ENCODE measurements at places on chromosomes 5 and 9.
A peak's percentile ranks its signal among the peaks of the same experiment; 100 is the strongest.

DNA sequence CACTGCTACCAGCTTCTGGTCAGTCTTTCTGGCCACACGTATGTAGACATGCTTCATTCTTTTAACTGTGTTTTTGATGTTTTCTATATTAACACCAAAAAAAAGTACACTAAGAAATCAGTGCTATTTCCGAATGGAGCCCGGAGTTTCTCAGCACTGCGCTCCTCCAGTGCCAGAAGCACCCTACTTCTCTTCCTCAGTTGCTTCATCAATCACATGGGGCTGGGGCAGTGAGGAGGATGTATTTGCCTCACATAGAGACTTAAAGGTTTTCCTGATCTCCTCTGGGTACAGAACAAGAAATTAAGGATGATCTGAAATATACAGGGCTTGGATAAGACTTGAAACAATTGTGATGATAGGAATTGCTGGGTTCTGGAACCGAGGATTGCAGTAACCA lies 148.0 kb downstream of the ERCC6L2 start:
- DNase-seq = no peak

- DNase-seq = no peak
Measured at GRCh38 chr5:155834271-155834975, 492.5 kb upstream of the SGCD start.

DNA sequence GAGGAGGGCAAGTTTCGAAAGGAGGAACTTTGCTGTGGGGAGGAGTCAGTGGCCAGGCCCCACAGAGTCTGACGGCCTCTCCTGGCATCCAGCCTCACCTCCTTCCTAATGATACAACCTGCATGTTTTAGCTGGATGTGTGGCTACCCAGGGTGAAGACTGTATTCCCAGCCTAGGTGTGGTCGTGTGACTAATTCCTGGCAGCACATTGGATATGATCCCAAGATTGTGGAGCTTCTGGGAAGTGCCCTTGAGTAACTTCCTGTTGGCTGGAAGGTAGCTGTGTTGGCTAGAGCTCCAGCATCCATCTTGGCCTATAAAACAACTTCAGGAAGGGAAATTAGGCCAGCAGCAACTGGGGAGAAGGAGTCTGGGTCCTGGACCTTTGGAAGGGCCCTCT lies 19.0 kb upstream of the LPCAT1 start:
- DNase-seq = no peak

DNA sequence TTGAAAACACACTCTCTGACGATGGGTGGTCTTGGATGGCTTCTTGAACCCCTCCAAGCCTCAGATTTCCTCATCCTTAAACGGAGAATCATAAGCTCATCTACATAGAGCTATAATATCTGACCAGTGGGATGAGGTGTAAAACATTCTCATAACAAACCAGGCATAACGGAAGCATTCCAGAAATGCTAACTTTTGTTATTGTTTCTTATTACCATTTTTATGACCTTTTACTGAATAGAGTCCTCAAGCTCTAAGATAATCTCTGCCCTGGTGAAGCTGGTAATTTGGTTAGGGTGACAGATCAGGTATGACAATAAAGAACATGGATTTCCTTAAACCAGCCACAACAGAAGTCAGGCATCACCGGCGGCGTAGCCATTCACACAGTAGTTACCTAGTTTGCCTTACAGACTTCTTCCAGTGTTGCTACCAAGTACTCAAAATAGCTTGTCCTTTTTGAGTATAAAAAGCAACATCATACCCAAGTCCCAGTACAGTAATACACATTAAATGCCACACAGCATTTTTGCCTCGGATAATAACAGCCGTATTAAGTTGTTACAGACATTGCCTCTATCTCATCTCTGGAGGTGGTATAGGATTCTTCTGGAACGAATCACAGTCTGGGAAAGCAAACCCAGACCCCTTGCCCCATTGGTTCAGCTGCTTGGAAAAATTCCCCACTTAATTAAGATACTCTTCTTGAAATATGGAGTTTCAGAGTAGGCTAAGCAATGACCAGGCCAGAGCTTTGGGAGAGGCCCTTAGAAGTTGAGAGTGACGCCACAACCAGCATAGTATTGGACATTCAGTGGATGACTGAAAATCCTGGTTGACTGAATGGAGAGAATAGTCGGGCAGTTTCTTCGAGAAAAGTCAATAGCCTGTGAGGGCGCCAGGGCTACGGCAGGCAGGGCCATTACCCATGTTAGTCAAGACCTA lies 252.5 kb downstream of the SLIT3 start:
- no peak for DNase-seq

DNA sequence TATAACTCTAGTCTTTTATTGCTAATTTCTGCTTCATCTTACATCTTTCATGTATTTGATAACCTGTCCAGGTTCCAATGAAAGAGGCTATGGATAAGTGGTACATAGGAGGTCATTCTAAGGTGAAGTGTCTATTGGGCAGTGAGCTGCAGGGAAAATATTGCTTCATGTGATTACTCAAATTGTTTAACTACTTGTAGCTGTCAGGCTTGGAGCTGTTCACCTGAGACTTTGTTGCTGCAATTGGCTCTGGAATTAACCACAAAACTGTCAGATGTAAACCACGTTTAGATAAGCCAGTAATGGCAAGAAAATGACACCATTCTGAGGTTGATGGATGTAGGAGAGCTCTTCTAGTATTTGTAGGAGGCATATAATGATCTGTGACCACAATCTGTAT lies 26.0 kb downstream of the ADAMTSL1 start:
- DNase-seq = no peak

DNA sequence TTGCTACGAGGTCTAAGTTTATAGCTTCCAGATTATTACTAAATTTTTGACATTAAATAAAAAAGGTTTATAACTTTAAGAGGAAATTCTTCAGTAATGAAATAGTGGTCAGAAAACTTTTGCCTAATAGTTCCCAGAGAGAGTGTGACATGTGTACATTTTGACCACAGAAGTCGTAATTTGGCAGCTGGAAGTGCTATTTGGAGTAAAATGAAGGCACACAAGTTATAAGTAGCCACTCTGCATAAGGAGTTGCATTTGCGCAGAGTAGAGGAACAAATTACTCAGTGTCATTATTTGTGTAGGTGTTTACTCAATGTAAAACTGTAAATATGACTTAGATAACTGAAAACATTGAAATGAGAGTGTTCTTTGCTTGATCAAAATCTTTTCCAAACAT lies 408.4 kb downstream of the CCDC171 start:
- DNase-seq = no peak

- DNase-seq = peak; percentile 21
Measured at GRCh38 chr9:79989079-79989478, 417.3 kb downstream of the TLE4 start.

- no peak for DNase-seq
Measured at GRCh38 chr5:40292006-40292405, 387.7 kb upstream of the PTGER4 start.

DNA sequence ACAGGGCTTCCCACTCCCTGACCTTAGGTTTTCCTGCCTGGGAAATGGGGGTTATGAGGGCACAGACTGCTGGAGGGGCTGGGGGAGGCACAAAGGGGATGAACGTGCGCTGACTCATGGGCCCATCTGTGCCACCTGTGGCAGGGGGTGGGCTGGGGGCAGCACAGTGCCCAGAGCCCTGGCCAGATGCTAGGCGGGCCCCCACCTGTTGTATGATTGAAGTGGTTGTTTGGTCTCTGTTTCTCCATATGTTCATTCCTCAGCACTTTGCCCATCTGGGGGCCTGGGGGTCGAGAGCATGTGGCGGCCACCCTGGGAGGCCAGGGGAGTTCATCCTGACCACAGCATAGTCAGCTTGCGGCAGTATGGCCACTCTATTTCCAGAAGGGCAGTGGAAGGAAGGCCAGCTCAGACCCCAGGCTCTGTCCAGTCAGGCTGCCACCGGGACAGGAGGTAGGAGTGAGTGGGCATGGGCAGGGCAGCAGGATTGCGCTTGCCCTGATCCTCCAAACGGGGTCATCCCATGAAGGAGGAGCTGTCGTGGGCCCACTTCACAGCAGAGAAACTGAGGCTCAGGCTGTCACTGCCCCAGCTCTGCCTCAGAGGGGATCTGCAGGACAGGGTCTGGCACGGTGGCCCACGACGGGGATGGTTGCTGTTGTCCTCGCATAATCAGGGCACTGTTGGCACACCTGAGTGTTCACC lies 841 bp upstream of the NINJ1 start:
- DNase-seq = no peak

GRCh38 chr5:79621056-79621455 lies 8.8 kb downstream of the TENT2 start:
- no peak for DNase-seq

DNA sequence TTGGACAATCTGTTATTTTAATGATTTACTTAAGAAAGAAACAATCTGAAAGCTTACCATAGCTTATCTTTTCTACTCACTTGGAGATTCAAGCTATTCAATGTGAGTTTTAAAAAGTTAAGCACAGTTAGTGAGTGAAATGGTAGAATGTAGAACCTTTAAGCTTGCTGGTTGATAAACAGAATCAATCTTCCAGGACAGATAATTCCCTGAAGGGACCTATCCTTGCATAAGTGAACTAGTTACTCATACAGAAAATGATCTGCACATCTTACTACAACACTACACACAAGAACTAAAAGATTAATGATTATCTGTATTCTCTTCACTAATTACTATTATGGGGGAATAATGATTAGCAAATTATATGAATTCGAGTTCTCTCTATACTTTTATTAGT lies 165.6 kb downstream of the PALM2AKAP2 start:
- no peak for DNase-seq

DNA sequence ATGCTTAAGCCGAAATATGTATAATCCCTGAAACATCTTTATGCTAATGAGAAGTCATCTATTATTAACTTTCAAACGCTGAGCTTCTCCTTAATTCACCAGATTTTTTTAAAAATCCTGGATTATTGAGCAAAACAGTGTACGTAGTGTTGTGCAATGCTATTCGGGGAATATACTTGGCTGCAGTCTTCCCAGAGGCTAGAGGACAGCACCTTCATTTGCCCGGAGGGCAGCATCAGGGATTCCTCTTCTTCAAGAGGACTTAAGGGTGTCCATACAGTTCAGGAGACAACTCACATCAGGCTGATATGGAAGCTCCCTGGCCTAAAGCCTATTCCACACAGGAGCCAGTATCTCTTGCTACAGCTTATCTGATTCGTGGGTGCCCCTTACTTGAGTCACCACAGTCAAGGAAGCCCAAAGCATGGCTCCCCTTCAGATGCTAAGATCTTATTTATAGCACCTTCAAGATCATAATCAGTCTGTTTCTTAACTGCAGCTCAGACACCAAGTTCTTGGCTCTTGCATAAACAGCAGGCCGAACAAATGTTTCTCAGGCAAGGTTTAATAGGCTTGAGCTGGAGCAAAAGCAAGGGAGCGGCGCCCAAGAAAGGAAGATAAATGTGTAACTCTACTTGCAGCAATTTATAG lies 29.4 kb downstream of the NUTM2F start:
- no peak for DNase-seq

DNA sequence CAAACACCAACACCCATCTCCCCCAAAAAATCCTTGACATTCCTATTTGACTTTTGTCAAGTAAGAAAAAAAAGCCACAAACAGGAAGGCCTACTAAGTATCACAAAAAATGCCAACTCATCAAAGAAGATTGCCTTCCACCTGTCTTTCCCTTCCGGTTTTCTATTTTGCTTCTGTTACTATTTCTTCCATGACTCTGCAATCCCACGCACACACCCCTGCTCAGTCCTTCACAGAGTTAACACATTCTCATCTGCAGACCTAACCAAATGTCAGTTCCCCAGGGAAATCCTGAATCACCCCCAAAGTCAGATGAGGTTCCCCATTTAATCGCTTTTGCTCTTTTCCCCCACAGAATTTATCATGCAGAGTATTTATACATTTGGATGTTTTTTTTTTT lies 15.1 kb downstream of the LPAR1 start:
- DNase-seq = no peak

DNA sequence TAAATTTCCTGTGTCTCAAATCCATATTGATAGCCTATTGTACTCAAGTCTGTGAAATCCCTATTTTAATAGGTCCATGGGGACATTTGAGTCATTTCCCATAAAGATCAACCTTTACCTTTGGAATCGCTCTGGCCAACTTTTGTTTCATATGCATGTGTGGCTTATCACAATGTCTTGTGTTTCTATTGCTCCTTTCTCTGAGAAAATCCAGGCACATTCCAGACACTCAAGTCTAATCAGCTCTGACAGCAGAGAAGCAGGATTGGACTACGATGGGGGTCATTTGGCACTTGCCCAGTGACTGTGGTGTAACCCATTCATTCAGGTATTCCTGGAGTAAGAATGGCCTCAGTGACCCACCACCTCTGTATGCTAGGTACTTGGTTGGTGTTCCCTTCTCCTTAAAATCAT lies 48.4 kb downstream of the ACTBL2 start:
- DNase-seq = peak; percentile 10

DNA sequence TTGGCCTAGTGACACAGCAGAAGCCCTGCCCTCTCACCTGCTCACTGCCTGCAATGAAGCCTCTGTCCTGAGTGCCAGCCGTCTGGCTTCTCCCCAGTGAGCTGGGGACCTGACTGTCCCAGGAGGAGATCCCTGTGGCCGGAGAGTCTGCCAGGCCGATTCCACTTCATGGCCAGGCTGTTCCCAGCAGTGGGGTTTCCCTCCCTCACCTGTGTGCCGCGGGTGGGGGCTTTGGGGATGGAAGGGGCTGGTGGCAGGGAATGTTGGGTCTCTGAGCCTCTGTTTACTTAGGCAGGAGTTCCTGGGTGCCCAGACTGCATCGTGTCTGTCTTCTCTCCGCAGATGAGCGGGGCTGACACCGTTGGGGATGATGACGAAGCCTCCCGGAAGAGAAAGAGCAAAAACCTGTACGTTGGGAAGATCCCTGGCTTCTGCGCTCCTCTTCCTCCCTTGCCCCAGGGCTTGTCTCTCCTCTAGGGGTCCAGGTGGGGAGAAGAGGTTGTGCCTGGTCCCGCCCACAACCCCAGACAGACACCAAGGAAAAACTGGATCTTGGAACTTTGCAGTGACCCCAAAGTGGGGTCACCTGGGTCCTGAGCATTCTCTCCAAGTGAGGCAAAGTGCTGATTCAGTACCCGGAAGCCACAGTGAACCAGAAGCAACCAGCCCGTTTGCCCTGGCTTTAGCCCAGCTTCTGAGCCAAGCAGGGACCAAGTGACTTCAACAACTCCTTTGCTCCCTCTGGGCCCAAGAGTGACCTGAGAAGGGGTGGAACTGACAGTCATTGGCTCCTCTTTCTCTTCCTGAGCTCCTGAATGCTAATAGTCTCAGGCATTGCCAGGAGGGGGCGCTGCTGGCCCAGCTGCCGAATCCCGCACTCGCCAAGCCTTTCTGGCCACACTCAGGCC lies 127.7 kb downstream of the RGS3 start:
- DNase-seq = peak; percentile 95

DNA sequence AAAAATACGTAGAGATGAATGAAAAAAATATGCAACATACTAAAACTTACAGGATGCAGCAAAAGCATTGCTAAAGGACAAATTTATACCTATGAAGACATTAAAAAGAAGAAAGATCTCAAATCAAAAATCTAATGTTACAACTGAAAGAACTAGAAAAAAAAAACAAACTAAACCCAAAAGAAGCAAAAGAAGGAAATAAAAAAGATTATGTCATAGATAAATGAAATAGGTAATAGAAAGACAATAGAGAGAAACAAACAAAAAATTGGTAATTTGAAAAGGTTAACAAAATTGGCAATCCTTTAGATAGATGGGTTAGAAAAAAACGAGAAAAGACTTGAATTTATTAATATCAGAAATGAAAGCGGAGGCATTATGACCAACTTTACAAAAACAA lies 1000.2 kb downstream of the TLE4 start:
- no peak for DNase-seq

GRCh38 chr5:152136321-152136720 lies 211.7 kb upstream of the GLRA1 start:
- no peak for DNase-seq

Measured in ELF-1 (cell line).